Thymus (tissue), 14 donors: ENCODE measurements at places on chromosomes 5 and 9.

GRCh38 chr5:73357576-73357975 is 91.0 kb downstream of the FOXD1 start:
- no peak for DNase-seq

DNA sequence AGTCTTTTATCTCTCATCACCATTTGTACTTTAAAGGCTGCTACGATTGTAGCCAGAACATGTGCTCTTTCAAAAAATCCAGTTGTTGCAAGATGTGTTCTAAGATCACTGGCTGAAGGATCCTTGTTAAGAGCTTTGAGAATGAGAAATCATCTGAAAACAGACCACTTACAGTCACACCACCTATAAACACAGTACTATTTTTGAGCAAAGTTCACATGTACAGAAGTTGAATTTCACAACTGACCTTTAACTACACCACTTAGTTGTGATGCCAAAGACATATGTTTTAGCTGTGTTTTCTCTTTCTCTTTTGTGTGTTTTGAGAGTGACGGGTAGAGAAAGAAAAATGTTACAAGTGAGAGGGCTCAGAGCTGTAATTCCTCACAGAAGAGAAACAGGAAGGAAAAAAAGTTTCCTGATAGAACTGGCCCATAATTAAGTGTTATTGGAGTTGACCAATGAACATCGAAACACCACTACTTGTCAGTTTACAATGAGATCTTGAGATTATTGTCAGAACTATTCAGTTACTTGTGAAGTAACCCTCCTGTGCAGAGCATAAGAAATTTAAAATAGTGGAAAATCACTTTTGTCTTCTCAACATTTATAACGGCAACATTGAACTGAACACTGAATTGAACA is 245.4 kb downstream of the MLLT3 start:
- DNase-seq, result no peak

GRCh38 chr5:130138406-130139045 is 234.3 kb downstream of the CHSY3 start:
- no peak for DNase-seq

- DNase-seq, result no peak
These were observed 210.5 kb downstream of the ELAVL2 start for GRCh38 chr9:23615569-23615968.

- no peak for DNase-seq
These were observed 127.5 kb upstream of the WWC1 start for GRCh38 chr5:168163966-168164365.

DNA sequence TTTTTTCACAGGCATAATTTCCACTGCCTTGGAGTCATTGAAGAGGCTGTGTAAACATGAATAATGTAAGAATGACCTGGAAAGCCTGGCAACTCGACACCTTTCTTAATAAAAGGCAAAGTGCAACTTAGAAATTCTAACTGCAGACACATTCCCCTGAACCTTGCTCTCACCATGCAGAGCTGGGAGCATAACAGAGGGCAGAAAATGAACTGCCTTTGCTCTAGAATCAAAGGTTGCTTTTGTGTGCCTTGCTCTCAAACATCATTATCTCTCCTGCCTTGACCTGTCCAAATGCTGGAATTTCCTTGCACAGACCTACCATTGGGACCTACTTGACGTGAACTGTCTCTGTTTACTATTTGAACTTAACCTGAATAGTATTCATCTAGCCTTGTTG is 462.0 kb upstream of the ZNF462 start:
- no peak for DNase-seq

- no peak for DNase-seq
These were observed 206.6 kb downstream of the MAT2B start for GRCh38 chr5:163712011-163712410.

DNA sequence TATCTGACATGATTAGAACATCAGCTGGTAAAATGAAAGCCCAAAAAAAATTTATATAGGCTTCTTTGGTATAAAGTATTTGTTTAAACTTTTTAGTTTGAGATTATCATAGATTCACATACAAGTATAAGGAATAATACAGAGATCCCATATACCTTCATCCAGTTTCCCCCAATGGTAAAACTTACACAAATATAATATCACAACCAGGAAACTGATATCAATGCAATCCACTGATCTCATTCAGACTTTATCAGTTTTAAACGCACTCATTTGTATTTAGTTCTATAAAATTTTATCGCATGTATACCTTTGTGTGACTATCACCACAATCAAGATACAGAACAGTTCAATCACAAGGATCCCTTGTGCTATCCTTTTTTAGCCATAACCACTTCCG is 3.8 kb downstream of the FAM114A2 start:
- no peak for DNase-seq

DNA sequence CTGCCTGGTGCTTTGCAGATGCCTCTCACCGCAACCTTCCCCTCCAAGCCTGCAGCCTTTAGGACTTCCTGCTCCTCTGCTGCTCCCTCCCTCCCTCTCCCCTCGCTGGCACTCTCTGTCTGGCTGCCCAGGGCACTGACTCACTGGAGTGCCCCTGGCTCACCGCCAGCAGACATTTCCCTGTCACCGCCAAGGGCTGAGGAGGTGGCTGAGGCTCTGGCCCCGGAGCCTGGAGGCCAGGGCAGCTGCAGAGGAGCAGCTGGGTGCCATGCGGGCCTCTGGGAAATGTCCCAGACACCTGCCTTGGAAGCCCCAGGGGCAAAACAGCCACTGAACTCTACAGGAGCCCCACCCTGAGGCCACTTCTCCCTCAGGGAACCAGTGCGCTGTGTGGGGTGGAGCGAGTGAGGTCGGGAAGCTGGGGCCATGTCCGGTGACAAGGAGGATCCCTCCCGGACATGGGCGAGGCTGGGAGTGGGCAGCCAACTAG is 53.4 kb downstream of the TENT4A start:
- DNase-seq, result no peak

DNA sequence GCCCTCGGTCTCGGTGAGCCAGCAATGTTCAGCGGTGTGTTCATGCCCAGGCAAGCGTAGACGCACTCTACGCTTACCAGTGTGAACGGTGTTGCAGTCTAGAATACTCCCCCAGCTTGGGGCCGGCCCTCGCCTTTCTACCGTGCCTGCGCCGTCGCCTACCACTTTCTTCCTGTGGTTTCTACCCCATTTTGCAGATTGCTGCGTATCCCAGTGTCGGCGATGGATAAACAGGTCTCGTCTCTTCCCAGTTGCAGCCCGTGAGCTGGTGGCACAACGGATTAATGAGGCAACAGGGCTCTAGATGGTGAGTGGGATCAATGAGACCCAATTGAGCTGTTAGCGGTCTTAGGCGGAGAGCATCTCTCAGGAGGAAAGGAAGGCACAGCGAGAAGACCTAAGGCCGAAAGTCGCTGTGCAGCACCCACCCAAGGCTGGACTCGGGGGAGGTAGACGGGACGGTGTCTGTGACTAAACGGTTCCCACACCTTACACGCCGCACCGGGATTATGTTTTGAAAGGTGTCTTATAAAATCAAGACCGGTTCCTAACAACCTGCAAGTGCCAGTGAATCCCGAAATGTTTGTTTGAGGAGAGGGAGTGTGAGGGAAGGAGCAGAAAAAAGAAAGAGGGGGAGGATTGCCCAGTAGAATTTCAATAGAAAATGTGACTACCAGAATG is 5.8 kb downstream of the OTP start:
- no peak for DNase-seq

GRCh38 chr9:120857481-120857880 is 14.8 kb upstream of the PSMD5 start:
- DNase-seq, result no peak

- no peak for DNase-seq
These were observed 352.9 kb downstream of the GLIS3 start for GRCh38 chr9:3946840-3947587.

DNA sequence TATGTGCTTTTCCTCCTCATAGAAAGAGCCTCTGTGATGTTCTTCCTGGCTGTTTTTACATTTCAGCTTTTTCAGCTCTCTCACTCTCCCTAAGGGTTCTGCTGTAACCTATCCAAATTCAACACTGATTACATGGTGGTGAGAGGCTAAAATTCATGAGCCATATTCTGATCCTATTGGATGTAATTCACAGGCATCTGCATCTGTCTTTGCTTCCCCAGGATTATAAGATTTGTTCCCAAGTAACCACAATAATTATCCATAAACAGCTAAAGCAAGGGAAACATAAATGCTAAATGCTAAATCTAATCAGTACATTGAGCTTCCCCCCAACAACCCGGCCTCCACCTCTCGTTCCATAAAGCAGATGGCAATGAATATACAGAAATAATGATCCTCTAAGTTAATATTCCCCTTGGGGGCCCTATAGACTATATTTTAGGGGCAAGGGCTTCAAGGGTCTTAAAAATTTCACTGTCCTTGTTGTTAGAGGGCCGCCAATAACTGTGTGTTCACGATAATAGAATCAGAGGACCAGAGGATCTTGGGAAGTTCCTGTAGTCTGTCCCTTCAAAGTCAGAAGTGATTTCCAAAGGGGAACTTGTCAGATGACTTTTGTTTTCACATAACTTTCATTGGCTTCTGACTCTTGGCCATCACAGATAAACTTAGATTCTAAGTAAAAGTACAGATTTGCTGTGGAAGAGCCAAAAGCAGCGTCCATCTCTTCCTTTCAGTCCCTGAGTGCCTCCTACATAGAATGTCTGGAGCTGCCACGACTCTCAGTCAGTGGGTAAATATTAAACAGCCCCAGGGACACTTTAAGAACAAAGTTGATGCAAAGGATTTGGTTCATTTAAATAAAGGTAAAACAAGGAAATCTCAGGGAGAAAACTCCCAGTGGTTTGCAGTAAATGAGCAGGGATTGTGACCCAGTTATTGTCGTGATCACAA is 125.6 kb downstream of the ALDH1A1 start:
- no peak for DNase-seq

GRCh38 chr5:168947212-168947868 is 353.6 kb downstream of the SLIT3 start:
- DNase-seq, result peak; percentile 6

- DNase-seq, result no peak
These were observed 199.9 kb downstream of the DIRAS2 start for GRCh38 chr9:90442723-90443122.

DNA sequence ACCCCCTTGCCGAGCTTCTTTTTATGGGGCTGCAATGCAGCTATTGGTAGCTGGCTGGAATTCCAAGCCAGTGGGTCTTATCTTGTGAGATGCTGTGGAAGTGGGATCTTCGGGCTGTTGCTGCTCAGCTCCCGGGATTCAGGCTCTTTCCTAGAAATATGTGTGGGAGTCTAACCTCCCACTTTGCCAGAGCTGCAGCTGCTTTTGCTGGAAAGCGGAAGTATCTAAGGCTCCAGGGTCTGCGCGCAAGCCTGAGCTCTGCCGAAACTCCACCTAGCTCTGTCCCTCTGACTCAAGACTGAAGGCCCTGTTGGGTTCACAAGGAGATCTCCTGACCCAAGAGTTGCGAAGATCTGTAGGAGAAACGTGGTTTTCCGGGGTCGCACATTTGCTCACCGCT is 151.1 kb upstream of the ANKRD55 start:
- no peak for DNase-seq

DNA sequence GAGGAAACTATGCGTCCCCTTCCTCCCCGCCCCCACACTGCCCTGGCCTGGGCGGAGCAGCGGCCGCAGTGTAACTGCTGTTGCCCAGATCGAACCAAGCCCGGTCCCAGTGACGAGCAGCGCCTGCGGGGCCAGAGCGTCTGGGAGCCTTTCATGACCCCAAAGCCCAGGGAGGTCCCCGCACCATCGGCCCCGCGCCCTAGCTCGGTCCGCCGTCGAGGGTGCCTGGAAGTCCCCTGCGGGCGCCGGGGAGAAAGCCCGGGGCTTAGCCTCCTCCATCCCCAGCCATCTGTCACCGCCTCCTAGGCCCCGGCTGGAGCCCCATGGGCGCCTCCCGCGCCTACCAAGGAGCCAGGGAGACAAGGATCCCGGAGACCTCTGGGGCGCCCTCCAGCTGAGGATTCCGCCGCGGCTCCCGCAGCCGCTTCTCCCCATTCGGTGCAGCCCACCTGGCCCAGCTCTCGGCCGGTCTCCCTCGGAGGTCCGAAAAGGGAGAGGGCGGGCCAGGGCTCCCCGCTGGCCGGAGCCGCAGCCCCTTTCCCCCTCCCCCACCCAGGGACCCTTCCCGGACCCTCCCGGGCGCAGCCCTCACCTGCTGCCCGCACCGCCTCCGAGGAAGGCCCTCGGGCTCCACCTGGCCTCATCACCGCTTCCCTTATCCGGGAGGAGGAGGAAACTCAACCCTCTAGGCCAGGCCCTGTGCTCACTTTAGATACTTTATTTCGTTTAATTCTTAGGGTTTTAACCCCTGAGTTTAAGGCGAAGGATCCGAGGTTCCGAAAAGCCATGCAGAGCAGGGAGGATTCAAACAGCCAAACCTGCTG is 45.6 kb downstream of the APTX start:
- no peak for DNase-seq

DNA sequence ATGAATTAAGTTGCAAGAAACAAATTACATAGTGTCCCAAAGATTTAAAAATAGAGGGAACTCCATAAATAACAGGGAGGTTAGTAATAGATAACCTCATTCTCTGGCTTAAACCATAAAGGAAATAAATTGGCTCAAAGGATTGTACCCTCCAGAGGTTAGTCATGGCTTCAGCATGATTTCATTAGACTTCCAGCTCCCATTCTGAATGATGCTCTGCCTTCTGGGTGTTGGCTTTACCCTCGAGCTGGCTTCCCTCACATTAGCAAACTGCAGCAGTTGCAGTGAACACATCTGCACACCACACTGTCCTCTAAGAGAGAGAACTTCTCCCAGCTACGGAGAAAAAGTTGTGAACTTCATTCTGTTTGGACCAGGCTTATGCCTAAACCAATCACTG is 70.4 kb downstream of the RGS7BP start:
- no peak for DNase-seq

DNA sequence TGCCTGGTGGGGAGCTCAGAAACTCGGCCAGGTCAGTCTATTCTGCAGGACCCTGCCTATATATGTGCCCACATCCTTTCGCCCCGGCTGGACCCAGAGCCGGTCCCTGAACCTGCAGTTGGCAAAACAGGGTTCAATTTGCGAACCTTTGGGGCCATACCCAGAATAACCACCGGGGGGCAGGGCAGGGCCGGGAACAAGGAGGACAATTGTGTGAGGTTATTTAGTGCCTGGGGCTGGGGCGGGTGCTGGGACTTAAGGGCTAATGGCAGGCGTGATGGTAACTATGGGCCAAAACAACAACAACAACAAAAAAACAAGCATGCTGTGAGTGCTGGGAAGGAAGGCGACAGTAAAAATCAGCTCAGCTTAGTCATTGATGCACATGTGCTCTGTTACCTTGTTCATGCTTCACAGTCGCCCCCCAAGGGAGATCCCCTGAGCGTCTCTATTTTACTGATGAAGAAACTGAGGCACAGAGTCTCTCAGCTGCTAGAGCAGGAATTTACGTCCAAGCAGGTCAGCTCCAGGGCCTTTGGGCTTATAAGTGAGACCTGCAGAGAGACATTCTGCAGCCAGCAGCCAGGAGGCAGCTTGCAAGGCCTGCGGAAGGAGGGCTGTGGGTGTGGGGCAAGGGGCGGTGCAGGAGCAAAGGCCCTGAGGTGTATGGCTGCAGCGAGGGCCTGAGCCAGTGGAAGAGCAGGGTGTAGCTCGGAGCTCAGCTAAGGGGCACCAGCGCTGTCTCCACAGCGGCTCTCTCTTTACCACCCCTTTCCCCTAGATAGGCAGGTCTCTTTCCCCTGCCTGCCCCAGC is 106.0 kb downstream of the PHF2 start:
- no peak for DNase-seq
